ENCODE measurements at places on chromosomes 5 and 9.

- DNase-seq: no peak
Measured at GRCh38 chr5:52897238-52897614, 91.9 kb upstream of the ITGA2 start.

GRCh38 chr9:91001146-91001611 is 199.6 kb downstream of the SYK start:
- DNase-seq: no peak

DNA sequence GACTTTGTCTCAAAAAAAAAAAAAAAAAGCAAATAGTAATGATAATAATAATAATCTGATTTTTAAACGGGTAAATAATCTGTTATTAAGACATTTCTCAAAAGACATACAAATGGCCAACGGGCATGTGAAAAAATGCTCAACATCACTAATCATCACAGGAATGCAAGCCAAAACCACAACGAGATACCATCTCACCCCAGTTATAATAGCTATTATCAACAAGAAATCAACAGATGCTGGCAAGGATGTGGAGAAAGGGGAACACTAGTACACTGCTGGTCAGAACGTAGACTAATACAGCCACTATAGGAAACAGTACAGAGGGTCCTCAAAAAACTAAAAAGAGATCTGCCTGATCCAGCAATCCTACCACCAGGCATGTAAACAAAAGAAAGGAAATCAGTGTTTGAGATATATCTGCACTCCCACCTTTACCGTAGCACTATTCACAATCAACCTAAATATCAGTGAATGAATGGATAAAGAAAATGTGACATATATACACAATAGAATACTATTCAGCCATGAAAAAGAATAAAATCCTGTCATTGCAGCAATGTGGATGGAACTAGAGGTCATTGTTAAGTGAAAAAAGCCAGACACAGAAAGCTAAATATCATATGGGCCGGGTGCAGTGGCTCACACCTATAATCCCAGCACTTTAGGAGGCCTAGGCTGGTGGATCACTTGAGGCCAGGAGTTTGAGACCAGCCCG is 24.9 kb downstream of the VAV2 start:
- DNase-seq: no peak

DNA sequence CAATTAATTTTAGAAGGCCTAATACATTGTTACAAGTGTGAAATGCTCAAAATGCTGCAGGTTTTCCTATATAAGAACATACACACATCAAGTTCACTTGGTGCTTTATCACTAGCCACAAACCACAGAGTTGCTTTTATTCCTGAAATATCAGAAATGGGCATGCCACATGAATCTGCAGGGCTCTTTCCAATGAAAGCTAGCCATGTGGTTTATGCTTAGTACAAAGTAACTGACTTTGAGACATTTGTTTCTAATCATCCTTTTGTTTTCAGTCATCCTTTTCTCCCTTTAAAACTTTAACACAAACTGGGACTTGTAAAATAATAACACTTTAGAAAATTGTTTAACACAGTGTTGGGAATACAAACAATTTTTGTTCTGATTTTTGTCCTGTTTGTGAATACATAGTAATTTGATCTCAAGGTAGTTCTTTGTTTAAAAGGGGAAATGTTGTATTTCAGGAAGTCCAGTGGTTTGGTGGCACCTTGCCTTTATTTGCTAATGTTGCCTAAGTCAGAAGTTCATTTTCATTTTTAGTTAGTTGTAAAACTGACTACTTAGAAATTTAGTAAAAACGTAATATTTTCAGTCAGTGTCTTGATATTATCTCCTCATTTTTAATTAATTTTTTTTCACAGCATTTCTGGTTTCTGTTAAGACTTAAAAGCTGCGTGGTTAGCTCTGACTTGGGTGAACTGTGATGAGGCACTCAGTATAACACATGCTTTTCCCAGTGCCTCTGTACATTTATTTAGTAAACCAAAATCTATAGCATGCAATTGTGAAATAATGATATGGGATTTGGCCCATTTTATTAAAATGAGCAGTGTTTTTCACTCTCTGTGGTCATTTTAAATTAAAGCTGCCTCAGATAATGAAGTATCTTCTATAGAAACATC is 18.6 kb downstream of the PRDM6 start:
- peak; percentile 39 for DNase-seq

DNA sequence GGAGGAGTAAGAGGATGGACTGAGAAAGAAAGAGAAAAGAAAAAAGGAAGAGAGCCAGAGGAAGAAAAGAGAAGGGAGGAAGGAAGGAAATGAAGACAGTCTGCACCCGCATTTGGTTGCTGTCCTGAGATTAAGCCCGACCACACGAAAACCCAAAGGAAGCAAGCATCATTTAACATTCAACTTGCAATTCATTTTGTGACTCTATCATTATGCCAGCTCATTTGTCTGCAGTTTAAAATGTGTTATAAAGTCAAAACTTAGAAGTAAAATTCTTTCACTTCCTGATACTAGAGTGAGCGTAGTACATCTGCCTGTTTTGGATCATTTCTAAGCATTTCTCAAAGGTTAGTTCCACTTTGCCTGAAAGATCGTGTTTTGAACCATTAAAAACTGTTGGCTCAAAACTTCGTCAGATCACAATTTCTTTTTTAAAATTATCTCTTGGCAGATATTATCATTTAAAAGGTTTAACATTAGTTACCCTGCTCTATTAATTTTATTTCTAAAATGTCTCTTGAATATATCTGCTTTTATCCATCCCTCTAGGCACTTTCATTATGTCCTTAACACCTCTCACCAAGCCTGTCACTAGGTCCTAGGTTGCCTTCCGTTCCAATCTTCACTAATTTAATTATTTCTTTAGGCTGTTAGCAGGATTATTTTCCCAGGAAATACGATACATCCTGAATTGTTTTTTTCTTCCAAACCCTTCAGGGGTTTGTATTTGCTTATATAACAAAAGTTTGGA is 240.9 kb downstream of the TLE4 start:
- DNase-seq: peak; percentile 81

DNA sequence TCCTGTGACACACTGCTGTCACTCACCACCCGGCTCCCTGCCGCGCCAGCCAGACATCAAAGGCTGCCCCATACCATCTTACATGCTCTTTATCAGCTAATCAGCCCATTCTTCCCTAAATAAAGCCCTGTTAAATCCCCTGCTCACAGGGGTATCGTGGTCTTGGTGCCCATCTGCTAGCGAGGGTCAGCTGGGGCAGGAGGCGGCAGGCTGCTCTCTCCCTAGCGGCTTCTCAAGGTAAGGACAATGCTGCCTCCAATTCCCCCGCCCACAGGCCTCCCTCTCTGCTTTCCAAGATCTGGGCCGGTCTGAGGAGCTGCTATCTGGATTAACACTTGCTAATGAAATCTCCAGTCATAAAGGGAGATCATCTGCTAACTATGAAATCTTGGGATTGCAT is 26.8 kb downstream of the BARHL1 start:
- DNase-seq: no peak

GRCh38 chr5:159730285-159730684 is 186.0 kb upstream of the ADRA1B start:
- DNase-seq: no peak

- no peak for DNase-seq
Measured at GRCh38 chr9:70229579-70229978, 29.2 kb upstream of the SMC5 start.

DNA sequence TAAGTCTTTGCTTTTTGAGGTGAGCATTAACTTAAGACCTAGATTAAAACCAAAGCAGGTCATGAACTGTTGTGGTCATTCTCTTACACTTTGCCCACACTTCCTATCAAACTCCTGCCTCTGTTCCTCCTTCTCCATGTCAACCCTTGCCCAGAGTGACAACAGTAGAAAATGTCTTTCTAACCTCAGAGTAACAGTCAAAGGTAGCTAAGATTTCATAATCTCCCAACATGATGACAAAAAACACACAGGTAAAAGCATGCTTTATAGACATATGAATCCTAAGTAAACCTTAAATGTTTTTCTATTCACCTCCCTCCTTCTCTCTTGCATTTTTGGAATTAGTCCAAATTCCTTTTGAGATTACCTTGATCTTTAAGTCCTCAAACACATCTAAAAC is 422.3 kb downstream of the SPATA31D1 start:
- no peak for DNase-seq

DNA sequence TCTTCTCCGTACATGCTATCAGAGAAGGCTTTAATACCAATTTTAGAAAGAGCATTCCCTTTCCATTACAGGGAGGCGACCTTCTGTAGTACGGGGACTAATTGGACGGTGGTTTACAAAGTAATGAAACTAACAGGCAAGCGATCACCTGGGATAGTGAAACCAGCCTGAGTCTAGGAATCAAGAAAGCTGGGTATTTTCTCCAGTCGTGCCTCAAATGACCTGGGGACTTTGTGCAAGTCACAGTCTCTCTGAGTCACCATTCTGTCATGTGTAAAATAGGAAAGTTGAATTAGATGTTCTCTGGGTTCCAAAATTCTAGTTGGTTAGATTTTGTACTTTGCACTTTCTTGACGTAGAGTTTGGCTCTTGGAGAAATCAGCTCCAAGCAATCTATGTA is 22.7 kb upstream of the SSBP2 start:
- no peak for DNase-seq

DNA sequence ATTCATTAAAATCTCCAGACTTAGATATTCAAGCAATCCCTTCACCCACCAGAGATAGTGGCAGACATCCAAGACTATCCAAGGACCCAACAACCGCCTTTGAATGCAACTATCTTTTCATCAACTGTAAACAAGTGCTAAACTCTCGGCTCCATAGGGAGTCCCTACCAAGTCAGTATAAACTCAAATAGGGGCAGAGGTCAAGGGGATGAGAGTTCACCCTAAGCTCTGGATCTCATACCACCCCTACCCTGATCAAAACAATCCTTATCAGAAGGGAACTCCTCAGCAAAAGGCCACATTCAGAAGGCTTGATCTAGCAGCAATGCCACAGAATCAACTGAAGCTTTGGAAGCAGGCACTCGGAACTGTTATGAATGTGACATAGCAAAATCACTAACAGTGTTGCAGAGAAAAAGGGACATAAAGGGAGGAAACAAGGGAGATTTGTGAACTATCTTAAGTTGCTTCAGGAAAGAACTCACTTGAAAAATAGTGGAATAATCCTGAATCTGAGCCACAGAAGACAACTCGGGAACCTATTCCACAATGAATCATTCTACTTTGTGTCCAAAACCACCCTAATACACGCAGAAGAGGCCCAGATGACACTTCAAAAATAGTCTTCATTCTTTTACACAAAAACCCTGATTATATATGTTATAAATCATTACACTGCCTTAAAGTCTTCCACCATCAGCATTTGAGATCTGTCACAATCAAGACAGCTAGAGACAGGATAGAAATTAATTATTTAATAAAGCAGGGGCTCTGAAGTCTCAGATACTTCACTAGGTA is 49.8 kb downstream of the NR6A1 start:
- DNase-seq: no peak

DNA sequence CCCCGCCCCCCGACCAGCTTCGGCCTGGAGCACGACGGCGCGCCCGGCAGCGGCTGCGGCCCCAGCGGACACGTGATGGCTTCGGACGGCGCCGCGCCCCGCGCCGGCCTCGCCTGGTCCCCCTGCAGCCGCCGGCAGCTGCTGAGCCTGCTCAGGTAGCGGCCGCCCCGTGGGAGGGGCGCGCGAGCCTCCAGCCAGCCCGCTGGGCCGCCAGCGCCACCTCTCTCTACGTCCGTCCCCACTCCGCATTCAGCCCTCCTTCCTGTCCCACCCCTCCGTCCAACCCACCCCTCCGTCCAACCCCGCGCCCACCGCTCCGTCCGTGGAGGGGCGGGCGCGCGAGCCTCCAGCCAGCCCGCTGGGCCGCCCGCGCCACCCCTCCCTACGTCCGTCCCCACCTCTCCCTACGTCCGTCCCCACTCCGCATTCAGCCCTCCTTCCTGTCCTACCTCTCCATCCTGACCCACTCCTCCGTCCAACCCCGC is 6.5 kb downstream of the ADAMTS13 start:
- no peak for DNase-seq

DNA sequence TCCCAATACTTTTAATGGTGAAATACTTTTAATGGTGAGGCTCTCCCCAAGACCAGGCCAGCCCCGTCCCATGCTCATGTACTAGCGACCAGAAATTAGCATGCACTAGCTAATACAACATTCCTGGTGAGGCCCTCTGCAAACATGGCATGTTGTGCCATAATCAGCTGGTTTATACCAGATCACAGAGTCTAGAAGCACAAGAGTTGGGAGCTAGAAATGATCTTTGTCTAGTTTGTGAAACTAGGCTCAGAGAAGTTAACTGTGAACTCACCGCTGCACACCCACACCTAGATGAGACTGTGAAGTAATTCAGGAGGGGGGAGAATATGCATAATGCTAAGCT is 37.4 kb downstream of the MTMR12 start:
- no peak for DNase-seq

DNA sequence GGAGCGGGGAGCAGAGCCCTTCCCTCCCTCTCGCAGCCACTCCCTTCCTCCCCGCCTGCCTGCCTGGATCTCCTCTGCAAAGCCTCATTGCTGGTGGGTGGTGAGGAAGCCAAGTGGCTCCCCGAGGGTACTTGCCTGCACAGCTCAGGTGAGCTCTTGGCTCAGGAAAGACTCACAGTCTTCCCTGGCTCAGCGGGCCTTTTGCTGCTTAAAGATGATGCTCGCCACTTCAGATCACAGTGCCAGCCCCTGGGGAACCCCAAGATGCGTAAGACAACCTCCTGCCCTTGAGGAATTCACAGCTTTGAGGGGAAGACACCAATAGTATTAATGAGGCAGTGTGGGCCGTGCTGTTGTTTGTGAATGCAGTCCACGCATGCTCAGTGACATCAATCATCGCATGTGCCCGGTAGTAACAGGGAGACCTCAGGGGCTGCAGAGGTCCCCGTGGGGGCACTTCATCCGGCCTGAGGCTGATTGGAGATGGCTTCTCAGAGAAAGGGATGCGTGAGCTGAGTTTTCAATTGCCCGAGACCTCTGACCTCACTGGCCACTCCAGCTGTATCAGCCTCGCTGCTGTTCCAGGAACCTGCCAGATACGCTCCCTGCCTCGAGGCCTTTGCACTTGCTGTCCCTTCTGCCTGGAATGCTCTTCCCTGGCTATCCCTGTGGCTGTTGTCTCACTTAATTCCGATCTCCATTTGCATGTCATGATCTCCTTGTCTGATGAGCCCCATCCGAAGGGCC is 36.8 kb downstream of the ERGIC1 start:
- no peak for DNase-seq

GRCh38 chr5:169354921-169355320 is 54.0 kb upstream of the SLIT3 start:
- DNase-seq: no peak

GRCh38 chr9:9045572-9045971 is 1246.0 kb upstream of the DMAC1 start:
- no peak for DNase-seq

GRCh38 chr5:37448941-37449340 is 69.8 kb downstream of the WDR70 start:
- no peak for DNase-seq

DNA sequence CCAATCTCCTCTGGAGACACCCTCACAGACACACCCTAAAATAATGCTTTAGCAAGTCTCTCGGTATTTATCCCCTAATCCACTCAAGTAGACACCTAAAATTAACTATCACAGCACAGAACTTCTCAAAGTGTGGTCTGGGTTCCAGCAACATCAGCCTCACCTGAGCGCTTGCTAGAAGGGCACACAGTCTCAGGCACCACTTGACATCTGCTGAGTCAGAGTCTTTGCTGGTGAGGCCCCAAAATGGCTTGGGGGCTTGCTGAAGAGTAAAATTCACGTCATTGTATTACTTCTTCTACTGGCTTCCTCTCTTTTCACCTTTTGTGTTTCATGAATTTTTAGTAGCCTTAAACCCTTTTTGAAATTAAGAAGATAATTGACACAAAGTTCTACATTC is 9.0 kb downstream of the FOXB2 start:
- no peak for DNase-seq

All from activated CD4-positive, alpha-beta T cell treated with anti-CD3 and anti-CD28 coated beads, Interleukin-2, Interleukin-6, amounts not matched to agents 100 ng/mL and 50 ng/mL, durations not matched to agents 16 hours and 8 hours (primary cell).